Stimulated activated CD8-positive, alpha-beta memory T cell treated with anti-CD3 and anti-CD28 coated beads, Interleukin-7, amount 100 ng/mL, for 1 hour (primary cell): ENCODE measurements at places on chromosomes 3 and 15.

DNA sequence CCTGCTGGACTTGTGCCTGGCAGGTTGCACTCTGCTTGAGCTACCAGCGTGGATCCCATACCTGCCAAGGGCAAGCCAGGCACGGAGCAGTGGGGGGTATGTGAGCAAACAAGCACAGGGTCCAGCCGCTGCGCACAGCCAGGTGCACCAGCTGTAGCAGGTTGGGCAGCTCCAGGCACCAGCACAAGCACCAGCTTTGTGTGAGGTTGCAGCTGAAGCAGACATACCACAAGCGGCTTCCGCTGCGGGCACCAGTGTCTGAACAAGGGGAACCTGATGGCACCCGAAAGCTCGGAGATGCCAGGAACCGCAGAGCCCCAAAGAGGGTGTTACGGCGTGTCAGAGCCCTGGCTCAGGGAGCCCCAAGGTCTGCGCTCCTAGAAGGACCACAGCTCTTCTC is 472.7 kb upstream of the ARL6 start:
- DNase-seq, result no peak

- no peak for DNase-seq
These were observed 133.6 kb downstream of the TMEM108 start for GRCh38 chr3:133171831-133172230.

GRCh38 chr15:22808761-22809280 is 22.4 kb downstream of the NIPA1 start:
- no peak for DNase-seq

- DNase-seq, result no peak
These were observed 103.3 kb upstream of the PRTG start for GRCh38 chr15:55846116-55846707.

GRCh38 chr3:48702320-48702920 is 14.6 kb downstream of the IP6K2 start:
- DNase-seq, result no peak

DNA sequence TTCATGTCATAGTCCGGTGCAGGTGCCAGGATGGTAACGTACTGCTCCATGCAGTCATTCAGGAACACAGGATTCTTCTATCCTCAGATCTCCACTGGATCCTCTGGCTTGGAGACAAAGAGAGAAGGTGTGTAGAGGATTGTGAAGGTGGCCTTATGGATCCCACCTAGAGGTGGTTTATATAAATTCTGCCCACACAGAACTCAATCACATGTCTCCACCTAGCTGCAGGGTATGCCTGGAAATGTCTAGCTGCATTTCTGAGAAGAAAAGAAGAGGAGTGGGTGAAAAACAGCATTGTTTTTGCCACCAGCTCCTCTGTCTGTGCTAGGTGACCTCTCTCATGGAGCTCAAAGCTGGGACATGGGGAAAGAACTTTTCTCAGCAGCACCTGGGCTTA is 478.7 kb downstream of the PDCD6IP start:
- DNase-seq, result no peak

DNA sequence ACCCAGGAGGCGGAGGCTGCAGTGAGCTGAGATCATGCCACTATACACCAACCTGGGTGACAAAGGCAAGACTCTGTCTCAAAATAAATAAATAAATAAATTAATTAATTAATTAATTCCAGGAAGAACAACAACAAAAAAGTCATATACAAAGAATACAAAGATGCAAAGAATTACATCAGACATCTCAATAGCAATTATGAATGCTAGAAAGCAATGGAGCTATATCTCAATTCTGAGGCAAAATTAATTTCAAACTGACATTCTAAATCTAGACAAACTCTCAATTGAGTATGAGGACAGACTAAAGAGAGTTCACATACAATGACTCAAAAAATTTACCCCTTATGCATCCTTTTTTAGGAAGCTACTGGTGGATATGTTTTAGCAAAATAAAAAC is 69.6 kb upstream of the CTNNB1 start:
- DNase-seq, result no peak

DNA sequence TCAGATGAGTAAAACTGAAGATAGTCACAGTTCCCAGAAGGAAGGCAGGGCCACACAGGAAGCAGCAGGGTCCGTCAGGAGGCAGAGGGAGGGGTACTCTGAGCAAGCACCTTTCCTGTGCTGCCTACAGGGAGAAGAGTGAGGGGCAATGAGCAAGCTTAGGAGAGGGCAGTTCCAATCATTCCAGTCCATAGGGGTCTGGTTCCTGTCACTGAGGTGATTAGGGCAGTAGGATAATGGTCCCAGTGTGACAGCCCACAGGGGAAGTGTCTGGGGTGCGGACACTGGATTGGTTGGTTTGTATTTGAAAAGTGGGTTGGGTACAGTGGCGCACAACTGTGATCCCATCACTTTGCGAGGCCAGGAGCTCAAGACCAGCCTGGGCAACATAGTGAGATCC is 7.1 kb upstream of the ACAD9 start:
- no peak for DNase-seq

- DNase-seq, result no peak
These were observed 120.0 kb downstream of the PLD1 start for GRCh38 chr3:171690281-171690680.

DNA sequence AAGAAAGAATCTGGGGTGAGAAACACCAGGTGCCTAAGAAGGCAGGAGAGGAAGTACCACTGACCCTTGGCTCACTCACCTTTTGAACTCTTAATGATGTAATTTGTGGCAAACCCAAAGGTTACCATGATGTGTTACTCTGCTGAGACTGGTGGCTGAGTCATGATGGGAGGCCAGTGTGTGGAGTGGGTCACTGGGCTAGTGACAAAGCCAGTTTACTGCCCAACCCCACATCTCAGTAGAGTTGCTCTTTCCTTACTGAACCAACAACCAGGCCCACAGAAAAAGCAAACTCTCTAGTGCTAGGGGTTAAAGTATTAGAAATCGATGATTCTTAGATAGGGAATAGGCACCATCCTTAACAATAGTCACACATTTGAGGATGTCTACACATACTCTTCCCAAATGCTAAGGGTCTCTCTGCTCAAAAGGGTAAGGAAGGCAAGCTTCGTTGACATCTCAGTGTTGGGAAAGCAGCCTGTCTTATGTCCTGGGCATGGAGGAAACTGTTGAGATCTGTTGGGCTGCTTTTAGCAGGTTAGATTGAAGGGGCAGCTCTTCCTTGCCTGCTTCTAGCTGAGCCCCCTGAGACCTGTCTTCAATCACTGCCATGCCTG is 3.1 kb downstream of the RBP2 start:
- DNase-seq, result no peak

DNA sequence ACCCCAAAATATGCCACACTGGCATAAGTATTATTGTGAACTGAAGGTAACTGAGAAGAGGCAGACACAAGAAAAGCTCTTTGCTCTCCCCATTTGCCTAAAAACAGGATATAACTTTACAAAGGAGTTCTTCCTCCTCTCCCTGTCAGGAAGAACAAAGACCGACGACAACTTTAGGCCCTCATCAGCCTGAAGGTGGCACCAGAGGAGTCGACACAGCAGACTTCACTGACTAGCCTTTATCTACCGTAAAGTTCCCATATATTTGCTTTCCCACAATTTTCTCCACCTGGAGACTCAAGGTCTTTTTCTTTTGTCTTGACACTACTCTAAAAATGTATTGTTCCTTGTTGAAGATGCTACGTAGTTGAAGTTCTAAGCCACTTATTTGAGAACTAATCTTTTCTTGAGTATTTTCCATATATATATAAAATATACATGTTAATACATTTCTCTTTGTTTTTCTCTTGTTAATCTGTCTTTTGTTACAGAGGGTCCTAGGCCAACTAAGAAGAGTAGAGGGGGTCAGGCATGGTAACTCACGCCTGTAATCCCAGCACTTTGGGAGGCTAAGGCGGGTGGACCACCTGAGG is 16.2 kb upstream of the XIRP1 start:
- no peak for DNase-seq

DNA sequence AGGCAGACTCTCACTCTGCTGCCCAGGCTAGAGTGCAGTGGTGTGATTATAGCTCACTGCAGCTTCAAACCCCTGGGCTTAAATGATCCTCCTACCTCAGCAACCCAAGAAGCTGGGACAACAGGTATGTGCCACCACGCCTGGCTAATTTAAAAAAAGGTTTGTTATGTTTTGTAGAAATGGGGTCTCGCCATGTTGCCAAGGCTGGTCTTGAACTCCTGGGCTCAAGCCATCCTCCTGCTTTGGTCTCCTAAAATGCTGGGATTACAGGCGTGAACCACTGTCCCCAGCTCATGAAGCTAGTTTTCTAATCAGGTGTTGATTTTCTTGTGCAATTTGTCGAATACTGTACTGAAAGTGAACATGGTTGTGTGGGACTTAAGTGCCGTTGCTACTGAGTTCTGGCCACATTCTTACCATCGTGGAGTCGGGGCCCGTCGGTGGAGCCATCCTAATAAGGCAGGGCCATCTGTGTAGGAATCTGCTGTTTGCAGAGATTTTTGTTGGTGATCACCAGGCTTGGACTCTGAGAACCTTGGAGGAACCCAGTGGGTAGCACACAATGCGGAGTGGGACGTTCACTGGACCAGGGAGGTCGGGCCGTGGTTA is 193.2 kb downstream of the GOLGA6L6 start:
- DNase-seq, result no peak

DNA sequence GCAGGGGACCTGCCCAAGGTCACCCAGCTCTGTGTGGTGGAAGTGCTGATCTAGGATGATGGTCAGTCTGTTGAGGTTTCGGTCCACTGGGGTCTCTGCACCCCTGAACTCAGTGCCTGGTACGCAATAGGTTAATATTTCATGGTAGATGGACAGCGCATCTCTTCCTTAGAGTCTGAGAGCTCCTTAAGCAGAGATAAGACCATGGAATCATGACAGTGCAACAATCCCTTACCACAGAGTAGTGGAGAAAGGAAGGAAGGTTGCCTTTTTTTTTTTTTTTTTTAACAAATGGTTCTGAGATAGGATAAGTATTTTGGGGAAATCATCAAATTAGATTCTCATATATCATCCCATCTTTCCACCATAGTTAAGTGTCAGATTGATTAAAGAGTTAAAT is 79.8 kb upstream of the SLC6A1 start:
- DNase-seq, result no peak

DNA sequence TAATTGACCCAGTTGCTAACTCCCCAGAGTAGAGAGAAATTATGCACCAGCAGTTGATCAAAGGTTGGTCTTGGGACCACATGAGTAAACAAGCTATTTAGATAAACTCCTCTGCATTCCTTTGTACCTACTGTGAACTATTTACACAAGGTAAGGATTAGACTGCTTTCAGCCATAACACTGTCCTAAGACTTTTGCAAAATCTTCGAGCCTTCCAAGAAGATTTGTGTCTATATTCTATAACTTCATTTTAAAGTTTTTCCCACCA is 108.5 kb upstream of the UNC13C start:
- no peak for DNase-seq

- no peak for DNase-seq
These were observed 40.1 kb upstream of the CD47 start for GRCh38 chr3:108130701-108131474.

- DNase-seq, result no peak
These were observed 29.9 kb upstream of the FBN1 start for GRCh38 chr15:48675436-48675835.
